ENCODE measurements at places on chromosomes 4 and X. TPM values are rescaled to one million over a fixed set of nuclear protein-coding genes. Genes with fewer than 3 reads are reported as not detected.

DNA sequence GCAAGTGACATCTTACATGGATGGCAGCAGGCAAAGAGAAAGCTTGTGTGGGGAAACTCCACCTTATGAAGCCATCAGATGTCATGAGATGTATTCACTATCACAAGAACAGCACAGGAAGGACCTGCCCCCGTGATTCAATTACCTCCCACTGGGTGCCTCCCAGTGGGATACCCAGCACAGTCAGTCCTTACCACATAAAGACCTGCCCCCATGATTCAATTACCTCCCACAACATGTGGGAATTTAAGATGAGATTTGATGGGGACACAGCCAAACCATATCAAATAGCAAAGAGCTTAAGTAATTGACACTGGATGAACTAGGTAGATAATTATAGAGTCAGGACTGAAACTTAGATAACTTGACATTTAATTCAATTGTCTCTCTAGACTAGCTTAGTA lies 85.6 kb downstream of the SLIT2 start:
- H3K36me3 ChIP-seq: no peaks in the 10 kb centered on the region
- no peak overlapping the region for H3K27ac ChIP-seq
- H3K27me3 ChIP-seq: no peaks in the 10 kb centered on the region
- H3K4me1 ChIP-seq: no peaks in the 10 kb centered on the region

DNA sequence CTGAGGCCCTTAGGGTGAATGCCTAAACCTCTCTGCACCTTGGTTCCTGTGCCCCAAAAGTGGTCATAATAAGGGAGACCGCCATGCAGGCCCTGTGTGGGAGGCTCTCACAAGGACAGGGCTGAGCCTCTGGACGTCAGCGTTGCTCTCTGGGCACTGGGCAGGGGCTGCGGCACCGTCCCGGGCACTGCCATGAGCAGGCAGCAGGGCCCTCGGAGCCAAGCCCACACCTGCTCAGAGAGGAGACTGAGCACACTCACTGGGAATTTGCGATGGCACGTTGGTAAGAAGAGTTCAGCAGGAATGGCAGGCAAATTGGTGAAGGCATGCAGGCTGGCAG lies 123.4 kb downstream of the HMX1 start:
- peaks cover 40% of the 10 kb centered on the region for H3K27me3 ChIP-seq
- no peak for DNase-seq
- H3K36me3 ChIP-seq: no peaks in the 10 kb centered on the region
- H3K4me1 ChIP-seq: peaks cover 7% of the 10 kb centered on the region
- H3K4me3 ChIP-seq: no peak overlapping the region
- H3K27ac ChIP-seq: no peak overlapping the region

Gene SLC2A9
- total RNA-seq: 3.1 TPM

Gene TCEANC
- total RNA-seq: 3.0 TPM

DNA sequence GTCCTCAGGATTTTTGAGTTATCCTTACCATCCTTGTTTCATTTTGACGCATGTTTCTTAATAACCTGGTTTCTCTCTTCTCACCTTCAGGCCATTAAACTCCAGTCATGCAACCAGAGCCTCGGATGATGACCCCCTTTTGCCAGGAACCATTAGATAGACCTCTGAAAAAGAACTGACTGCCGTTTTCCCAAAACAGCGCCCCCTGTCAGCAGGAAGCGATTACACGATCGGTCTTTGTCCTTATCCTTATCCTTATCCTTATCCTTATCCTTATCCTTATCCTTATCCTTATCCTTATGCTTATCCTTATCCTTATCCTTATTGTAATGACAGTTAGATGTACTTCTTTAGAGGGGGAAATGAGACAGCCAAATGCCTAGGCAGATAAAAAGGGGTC lies 148.4 kb upstream of the ITM2A start:
- no peaks in the 10 kb centered on the region for H3K4me1 ChIP-seq
- H3K27ac ChIP-seq: no peak overlapping the region
- DNase-seq: no peak
- no peaks in the 10 kb centered on the region for H3K36me3 ChIP-seq
- no peaks in the 10 kb centered on the region for H3K27me3 ChIP-seq

DNA sequence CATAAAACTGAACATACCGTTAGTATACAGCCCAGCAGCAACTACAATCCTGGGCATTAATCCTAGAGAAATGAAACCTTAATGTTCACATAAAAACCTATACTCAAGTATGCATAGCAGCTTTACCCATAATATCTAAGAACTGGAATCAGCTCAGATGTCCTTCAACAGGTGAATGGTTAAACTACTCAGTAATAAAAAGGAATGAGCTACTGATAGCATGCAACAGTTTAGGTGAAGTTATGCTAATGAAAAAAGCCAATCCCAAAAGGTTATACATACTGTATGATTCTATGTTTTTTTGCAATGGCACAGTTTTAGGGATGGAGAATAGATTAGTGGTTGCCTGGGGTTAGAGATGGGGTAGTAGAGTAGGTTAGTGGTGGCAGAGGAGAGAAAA lies 9.3 kb downstream of the HTT start:
- peaks cover 13% of the 10 kb centered on the region for H3K36me3 ChIP-seq
- H3K27me3 ChIP-seq: no peaks in the 10 kb centered on the region
- H3K4me3 ChIP-seq: no peak overlapping the region
- DNase-seq: no peak

Gene GPR50
- 0.64 TPM for total RNA-seq

- no peak overlapping the region for H3K27ac ChIP-seq
- peaks cover 16% of the 10 kb centered on the region for H3K4me1 ChIP-seq
- no peak overlapping the region for H3K4me3 ChIP-seq
- no peaks in the 10 kb centered on the region for H3K27me3 ChIP-seq
Observed at GRCh38 chrX:130810561-130810960, 92.4 kb downstream of the ENOX2 start.

Gene GAGE2A
- not detected for total RNA-seq

DNA sequence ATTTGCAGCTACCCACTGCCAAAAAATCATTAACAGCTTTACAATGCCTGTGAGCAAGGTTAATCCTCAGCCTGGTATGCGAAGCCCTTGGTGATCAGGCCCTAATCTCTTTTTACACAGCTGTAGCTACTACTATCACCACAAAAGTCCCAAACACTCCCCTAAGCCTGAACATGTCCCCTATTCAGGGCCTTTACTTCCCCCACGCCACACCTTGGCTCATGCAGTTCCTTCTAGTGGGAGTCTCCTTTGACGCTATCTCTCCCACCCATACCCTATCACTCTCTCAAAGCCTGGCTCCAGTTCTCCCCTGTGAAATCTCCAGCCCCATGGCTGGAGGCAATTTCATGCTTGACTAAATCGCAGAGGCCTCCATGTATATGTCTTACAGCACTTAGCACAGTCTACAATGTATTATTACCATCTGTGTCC lies 90.6 kb upstream of the CBR4 start:
- peaks cover 15% of the 10 kb centered on the region for H3K4me1 ChIP-seq
- H3K27ac ChIP-seq: peak overlapping the region; percentile 34
- no peak overlapping the region for H3K4me3 ChIP-seq
- peaks cover 24% of the 10 kb centered on the region for H3K36me3 ChIP-seq
- DNase-seq: no peak

GRCh38 chr4:38914854-38915253 lies 47.2 kb downstream of the FAM114A1 start:
- H3K27ac ChIP-seq: no peak overlapping the region
- H3K27me3 ChIP-seq: no peaks in the 10 kb centered on the region
- no peak for DNase-seq
- H3K36me3 ChIP-seq: peaks cover 35% of the 10 kb centered on the region
- no peaks in the 10 kb centered on the region for H3K4me1 ChIP-seq

DNA sequence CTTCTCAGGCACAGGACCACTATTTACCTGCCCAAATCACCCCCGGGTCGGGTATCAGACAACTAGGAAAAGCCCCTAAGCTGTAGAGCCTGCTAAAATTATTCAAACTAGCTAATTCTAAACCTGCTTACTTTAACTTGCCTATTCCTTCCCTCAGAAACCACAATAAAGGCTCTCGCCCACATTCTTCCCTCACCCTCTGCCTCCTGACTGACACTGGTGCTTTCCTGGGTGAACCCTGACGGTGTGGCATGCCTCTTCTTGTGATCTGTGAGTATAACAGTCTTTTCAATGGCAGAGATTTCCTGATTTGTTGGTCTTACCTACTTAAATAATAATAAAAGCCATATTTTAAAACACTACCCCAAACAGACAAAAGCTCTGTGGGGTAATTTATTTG lies 242.1 kb upstream of the ZCCHC13 start:
- no peak overlapping the region for H3K4me3 ChIP-seq
- H3K36me3 ChIP-seq: no peaks in the 10 kb centered on the region

DNA sequence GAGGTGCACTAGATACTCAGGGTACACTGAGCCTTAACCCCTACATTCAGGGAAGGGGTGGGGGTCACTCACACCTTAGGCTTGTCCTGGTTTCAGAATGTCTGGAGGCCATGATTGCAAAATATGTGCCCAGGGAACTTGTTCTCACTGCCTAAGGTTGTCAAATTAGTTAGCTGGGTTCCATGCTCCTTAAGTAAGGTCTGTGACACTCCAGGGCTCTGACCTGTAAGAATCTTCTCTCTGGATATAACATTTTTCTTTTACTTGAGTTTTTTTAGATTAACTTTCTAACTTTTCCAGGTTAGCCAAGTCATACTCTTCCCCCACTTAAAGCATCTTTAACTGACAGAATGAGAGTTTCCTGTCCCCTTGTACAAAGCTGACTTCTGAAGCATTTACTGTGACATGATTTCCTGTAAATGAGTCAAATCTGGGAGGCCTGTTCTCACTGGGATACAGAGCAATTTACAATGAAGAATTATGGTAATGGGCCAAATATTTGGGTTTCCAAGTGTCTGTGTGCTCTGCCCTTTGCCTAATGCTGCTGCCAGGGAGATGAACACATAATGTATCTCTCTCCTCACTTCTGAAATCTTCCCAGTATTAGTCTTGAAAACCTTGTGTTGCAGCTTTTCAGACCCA lies 101.7 kb downstream of the GATB start:
- DNase-seq: no peak
- peaks cover 2% of the 10 kb centered on the region for H3K4me1 ChIP-seq
- H3K27ac ChIP-seq: no peak overlapping the region
- H3K27me3 ChIP-seq: no peaks in the 10 kb centered on the region
- no peak overlapping the region for H3K4me3 ChIP-seq

Gene NLRP2B
- not detected for total RNA-seq

Gene SPANXA2
- not detected for total RNA-seq

Gene LARP7
- 50.6 TPM for total RNA-seq

- no peak for DNase-seq
- H3K4me3 ChIP-seq: no peak overlapping the region
Observed at GRCh38 chr4:47367761-47368160, 95.7 kb downstream of the COMMD8 start.

DNA sequence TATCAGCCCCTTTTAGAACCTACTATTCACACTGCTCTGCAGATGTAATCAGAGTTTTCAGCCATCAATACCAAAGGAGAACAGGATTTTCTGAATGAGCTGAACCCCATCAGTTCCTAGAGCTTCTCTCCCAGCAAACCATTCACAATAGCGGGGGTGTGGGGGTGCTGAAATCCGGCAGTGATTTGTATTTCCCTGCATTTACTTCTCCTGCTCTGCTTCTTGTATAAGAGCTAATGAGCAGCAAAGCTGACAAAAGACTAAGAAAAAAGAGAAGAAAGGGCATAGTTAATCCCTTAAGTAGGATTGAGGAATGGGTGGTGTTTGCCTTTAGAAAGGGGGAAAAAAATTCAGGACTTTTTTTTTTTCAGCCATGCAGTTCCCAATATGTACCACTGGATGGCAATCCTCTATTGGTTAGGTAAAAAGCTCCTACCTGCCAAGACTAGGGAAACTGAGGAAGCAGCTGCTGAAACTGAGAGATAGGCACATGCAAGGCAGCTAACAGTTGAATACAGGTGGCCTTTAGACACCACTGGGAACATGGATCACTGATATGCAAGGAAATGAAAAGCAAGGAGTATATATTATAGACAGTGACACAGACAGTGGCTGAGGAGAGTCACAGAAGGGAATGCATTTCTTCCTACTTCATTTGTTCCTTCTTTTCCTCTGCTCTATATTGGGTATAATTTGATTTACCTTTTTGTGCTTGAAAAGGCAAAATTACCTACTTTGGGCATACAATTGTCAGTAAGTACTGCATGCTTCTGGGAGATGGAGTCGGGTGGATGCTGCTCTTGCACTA lies 217.9 kb downstream of the HS6ST2 start:
- H3K27ac ChIP-seq: no peak overlapping the region
- H3K36me3 ChIP-seq: no peaks in the 10 kb centered on the region
- no peak for DNase-seq
- peaks cover 31% of the 10 kb centered on the region for H3K4me1 ChIP-seq

Gene ERAS
- 0.31 TPM for total RNA-seq

DNA sequence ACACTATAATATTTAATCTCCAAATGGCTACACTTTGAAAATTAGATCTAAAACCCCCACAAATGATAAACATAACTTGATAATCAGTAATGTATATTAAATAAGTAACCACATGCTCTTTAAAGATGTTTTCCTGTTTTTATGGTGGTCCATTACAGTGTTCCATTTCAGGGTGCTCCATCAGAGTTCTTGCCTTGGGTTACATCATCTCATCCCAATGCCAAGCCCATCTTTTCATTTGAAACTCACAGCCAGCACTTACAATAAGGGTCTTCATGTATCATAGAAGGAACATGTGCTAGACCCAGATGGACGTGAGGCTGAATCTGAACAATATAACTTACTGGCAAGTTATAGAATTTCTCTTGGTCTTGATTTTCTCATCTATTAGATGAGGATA lies 10.5 kb upstream of the PAQR3 start:
- no peaks in the 10 kb centered on the region for H3K36me3 ChIP-seq
- peaks cover 27% of the 10 kb centered on the region for H3K27me3 ChIP-seq
- no peaks in the 10 kb centered on the region for H3K4me1 ChIP-seq
- H3K4me3 ChIP-seq: no peak overlapping the region
- H3K27ac ChIP-seq: no peak overlapping the region

Gene WAS
- 1.2 TPM for total RNA-seq

Gene SHROOM3
- total RNA-seq: 60.0 TPM

GRCh38 chr4:110898290-110898689 lies 275.4 kb upstream of the PITX2 start:
- H3K4me3 ChIP-seq: no peak overlapping the region
- no peaks in the 10 kb centered on the region for H3K27me3 ChIP-seq
- H3K36me3 ChIP-seq: no peaks in the 10 kb centered on the region
- H3K4me1 ChIP-seq: peaks cover 3% of the 10 kb centered on the region

GRCh38 chr4:24108567-24108966 lies 218.7 kb upstream of the PPARGC1A start:
- DNase-seq: no peak
- H3K27ac ChIP-seq: no peak overlapping the region
- H3K27me3 ChIP-seq: no peaks in the 10 kb centered on the region
- no peaks in the 10 kb centered on the region for H3K4me1 ChIP-seq
- no peak overlapping the region for H3K4me3 ChIP-seq

Data from progenitor cell of endocrine pancreas (in vitro differentiated cells).